ENCODE measurements at places on chromosomes 3 and 15.

DNA sequence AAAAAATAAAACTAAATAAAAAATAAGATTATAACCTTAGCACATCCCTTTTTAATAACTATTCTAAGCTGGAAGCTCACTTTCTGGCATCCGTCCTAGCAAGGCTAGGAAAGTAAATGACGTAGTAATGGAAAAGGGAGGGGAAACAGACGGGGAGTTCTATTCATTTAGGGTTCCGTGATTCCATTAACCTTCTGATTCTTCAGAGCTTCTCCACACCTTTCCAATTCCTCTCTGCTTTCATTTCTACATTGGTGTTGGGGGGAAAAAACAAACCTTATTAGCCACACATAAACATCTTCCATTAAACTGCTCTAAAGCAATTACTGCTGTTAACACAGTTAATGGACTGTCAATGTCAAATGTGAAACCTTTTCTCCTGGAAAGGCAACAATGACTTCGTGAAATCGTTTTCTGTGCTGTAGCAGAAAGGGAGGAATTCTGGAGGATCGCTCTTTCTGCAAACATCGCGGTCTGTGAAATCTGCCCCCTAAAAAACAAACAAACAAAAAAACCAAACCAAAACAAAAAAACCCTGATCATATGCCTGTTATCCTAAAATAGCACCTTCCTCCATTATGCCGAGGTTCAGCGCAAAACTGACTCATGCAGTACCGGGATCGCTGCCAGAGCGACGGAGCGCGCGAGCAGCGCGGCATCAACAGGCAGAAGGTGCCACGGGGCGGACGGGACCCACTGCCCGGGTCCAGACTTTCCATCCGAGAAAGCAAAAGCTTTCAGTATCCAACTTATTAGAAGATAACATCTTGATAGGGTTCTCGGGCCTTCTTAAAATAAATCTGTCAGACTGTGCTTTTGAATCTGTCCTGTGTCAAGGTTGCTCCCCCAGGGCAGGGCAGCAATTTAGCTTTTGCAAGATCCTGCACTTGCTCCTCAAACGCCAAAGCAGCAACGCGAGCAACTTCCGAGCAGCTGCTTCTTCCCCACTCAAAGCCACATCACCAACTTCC, 156.2 kb downstream of the FGF12 start:
- peak; percentile 70 for DNase-seq

DNA sequence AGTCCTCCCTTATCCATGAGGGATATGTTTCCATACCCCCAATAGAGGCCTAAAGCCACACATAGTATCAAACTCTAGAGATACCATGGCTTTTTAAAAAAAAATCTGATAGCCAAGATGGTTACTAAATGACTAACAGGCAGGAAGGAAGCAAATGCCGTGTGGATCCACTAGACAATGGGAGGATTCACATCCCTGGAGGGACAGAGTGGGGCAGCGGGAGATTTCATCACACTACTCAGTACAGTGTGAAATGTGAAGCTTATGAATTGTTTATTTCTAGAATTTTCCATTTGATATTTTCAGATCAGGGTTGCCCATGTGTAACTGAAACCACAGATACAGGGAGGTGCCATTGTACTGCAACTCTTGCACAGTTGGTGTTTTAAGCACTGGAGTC, 826.6 kb downstream of the SQOR start:
- no peak for DNase-seq

DNA sequence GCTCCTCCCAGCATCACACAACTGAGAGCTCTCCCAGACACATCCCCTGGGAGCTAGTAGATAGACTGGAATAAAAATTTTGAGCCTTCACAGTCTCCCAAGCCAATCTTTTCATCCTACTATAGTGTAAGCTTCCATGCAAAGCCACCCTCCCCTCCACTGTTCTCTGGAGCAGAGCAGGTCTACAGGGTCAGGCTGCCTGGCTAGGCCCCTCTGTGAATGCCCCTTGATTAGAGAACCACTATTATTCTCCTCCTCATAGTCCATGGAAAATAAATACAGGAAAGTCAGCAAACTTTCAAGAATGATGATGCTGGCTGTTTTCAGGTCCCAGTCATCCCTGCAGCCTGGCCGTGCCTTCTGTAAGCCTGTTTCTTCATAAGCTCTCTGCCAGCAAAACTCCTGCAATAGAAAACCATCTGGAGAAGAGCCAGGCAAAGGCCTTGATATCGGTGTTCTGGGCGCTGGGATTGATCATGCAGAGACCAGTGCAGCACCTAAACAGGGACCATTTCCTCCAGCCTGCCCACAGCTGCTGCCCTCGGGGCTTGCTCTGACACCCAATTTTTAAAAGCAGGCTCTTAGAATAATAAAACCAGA, 51.7 kb downstream of the CRYGS start:
- no peak for DNase-seq

- DNase-seq, result no peak
These were observed 52.7 kb downstream of the TLE3 start for GRCh38 chr15:70045045-70045444.

DNA sequence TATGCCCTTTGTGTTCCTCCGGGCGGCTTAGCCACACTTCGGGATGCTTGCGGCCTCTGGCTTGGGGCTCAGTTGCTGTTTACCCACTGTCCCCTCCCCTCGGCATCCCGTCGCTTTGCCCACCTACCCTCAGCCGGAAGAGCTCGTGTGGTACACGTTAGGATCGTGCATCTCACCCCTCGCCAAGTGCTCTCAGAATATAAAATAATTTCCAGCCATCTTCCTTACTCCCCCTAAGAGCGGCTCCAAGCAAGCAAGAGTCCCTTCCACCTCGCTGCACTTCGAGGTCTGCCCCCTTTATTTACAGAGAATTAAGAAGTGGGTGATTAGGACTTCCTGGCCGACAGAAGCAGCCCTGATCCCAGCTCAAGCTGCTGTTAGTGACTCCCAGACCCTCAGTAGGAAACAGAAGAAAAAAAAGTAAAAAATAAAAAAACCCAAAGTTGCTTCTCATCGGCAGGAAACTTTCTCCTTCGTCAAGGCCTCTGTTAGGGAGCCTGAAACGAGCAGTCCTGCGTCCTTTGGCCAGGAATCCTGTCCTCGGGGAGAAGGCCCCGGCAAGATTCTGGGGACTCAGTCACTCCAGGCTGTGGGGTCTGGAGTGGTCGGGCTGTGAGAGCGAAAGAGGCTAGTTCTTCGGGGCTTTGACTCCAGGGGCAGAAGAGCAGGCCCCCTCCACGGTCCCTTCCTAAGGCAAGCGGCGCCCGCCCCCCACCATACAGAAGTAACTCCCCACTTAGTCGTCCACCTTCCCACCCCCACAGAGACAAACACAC, 3.0 kb downstream of the MEIS2 start:
- no peak for DNase-seq

DNA sequence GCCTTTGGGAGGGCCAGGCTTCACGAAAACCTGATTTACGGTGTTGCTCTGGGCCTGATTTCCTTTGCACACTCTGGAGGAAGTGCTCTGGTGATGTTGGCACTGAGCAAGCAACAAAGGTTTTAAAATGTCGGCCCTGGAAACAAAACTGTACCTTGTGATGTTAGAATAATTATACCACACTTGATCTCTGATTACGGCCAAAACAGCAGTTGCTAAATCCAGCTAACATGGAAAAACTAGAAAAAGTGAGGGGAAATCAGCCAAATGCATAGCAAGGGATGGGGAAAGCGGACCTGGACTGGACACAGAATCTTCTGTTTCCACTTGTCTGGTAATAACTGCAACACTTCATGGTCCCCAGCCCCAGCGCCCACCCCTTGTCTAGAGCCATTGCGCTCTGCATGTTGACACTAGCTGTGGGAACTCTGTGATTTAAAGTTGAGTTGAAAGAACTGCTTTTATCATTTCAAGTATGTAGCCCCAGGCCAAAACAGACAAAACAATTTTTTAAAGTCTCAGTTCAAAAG, 120.1 kb downstream of the VGLL4 start:
- DNase-seq, result no peak

DNA sequence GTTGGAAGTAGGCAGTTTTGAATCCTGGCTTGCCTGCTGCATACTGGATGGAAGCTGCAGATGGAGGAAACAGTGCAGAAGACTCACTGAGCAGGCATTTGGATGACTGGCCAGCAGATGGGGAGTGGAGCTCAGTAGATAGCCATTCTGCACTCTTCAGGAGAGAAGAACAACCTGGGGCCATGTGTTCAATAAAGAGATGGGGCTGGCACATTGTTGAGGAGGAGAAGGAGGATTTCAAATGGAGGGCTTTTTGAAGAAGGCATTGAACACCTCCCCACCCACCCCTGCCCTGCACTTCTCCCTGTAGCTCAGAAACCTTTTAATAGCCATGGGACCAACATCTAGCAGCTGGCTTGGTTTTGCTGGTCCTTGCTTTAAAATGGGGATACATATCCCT, 109.8 kb downstream of the CACNA1D start:
- DNase-seq, result no peak

GRCh38 chr3:79285380-79285779, 482.4 kb downstream of the ROBO1 start:
- DNase-seq, result no peak

GRCh38 chr15:97014001-97014400, 683.5 kb downstream of the NR2F2 start:
- DNase-seq, result no peak

DNA sequence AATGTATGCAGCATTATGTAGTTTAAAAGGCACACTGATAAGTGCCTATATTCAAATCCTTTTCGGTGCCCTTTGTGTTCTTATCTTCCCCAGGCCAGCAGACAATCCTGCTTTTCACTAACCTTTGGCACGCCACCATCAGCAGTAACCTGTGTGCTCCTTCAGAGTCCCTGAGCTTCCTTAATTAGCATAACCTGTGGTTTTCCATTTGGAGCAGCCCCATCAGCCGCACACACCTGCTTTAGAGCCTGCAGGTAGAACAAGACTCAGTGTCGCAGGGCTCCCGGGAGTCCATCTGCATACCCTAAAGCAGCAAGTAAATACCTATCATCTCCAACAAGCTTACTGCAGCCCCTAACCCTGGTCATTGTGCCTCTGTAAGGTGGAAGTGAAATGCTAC, 755.1 kb downstream of the ROBO2 start:
- DNase-seq, result no peak

- DNase-seq, result peak; percentile 16
These were observed 46.0 kb downstream of the KLF13 start for GRCh38 chr15:31372635-31373091.

DNA sequence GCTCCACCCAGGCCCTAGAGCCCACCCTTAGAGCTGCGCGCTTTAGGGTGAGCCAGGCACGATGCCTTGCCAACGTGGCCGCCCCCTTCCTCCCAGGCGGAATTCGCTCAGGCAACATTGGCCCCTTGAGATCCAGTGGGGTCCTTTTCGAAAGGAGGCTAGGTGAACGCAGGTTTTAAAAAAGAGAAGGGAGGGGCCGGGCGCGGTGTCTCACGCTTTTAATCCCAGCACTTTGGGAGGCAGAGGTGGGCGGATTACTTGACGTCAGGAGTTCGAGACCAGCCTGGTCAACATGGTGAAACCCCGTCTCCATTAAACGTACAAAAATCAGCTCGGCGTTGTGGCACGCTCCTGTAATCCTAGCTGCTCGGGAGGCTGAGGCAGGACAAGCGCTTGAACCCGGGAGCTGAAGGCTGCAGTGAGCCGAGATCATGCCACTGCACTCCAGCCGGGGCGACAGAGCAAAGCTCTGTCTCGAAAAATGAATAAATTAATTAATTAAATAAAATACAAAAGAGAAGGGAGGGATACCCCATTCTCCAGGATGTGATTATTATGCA, 984 bp upstream of the RPP25 start:
- DNase-seq, result no peak

DNA sequence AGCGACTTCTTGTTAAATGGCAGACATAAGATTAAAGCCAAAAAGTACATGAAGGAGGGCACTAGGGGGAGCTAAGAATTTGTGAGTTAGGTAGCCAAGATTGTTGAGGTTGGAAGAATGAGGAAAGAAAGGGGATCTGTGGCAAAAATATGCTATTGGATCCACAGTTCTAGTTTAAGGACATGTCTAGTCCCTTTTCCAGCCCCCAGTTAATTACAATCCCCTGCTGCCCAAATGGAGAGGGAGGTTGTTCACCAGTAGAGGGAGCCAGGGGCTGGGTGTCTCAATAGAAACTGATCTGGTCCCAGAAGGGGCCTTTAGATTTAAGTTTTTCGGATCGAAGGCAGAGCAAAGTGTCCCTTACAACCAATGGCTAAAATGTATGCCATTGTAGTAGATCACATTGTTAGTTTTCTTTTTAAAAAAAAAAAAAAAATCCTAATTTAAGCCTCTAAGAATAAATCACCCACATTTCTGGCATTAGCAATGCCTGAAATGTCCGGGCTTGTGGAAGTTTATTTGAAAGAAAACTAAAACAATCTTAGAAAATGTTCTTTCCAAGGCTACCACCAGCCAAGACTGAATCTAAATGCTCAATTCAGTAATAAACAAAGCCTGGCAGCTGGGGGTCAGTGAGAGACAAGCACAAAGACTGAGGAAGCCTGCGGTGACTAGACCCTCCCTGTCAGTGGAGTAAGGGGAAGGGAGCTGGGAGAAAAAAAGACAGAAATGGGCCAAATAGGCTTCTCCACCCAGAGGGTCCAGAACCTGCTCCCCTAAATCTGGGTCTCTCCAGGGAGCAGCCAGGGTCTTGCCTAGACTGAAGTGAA, 7.1 kb downstream of the COL8A1 start:
- peak; percentile 58 for DNase-seq

DNA sequence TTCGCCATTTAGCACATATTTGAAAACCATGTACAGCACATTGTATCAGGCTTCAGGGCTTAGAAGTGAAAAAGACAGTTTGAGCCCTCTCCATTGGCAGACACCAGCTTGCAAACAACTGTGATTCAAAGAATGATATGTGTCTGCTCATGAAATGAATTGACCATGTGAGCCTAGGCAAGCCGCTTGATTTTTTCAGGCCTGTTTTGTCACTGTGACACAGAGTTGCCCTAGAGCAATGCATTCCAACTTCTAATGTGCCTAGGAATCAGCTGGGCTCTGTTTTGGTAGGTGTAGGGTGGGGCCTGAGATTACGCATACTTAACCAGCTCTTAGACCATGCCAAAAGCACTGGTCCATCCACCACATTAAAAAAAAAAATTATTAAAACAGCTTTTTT, 53.0 kb downstream of the ATP2C1 start:
- DNase-seq, result no peak

- DNase-seq, result no peak
These were observed 217.6 kb downstream of the KBTBD8 start for GRCh38 chr3:67215690-67216089.

GRCh38 chr15:96413657-96414056, 83.2 kb downstream of the NR2F2 start:
- DNase-seq, result no peak

Measured in DMS53 (cell line).